Activated T-helper 1 cell treated with anti-CD3 and anti-CD28 coated beads, Interleukin-2, amount 50 U/mL, for 16 hours (primary cell): ENCODE measurements at places on chromosomes 4 and X.
A peak's percentile ranks its signal among the peaks of the same experiment; 100 is the strongest.

DNA sequence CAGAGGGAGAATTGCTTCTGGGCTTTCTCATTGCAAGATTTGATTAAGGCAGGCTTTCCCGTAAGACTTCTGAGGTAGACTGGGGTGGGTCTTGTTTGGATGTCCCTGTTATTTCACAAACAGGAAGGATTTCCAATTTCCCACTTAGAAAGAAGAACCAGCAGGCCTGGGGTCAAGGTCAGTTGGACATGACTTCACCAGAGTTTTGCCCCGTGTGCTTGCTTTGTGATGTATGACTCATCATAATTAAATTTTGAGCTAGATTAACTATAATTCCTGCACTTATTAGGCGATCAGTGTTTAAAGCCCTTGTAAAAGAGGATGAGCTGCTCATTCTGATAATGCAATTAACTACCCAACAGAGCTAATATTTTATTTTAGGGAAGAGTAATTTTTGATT, 32.8 kb upstream of the ARHGAP36 start:
- DNase-seq: no peak

DNA sequence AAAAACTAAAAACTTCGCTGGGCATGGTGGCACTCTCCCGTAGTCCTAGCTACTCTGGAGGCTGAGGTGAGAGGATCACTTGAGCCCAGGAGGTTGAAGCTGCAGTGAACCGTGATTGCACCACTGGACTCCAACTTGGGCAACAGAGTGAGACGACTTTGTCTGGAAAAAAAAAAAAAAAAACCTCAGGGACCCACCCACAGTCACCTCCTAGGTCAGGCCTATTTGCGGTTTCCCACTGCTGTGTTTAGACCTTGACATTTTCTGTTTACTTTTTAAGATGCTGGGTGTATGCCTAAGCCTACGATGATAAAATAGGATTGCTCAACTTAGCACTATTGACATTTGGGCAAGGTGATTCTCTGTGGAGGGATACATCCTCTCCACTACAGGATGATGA, 197.4 kb upstream of the TBL1X start:
- no peak for DNase-seq

GRCh38 chr4:3522326-3522640, 9.9 kb downstream of the LRPAP1 start:
- no peak for DNase-seq

DNA sequence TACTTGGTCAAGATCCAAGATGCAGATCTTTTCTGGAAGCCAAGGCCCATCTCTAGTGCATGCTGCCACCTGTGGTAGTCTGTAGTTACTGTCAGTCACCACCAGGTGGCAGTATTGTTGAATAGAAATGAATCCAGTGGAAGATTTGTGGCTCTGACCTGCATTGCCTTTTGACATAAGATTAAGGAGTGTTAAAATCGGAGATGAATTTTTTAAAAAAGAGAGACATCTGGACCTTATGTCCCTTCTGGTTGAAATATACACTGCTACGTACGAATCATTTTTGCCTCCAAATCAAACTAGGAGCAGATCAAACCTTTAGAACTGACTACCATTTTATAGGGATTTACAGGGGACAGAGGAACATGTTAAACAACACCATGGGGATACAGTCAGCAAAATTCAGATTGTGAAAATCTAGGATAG, 46.9 kb upstream of the RHOH start:
- peak; percentile 18 for DNase-seq

DNA sequence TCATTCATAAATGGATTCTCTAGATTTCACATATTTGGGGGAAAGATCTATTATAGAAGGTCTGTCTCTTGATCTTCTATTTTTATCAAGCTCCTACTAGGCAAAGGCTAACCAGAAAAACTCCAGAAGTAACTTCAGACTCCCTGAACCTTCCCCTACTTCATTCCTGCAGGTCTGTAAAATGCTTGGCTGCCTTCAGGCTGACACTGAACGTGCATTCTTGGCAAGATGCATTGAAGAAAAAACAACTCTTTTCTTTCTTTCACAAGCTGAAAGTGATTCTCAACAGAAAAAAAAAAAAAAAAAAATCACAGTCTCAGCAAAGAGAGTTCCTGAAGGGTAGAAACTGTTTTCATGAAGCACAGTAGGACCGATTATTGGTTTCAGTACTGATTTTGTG, 12.7 kb downstream of the OPHN1 start:
- DNase-seq: no peak

DNA sequence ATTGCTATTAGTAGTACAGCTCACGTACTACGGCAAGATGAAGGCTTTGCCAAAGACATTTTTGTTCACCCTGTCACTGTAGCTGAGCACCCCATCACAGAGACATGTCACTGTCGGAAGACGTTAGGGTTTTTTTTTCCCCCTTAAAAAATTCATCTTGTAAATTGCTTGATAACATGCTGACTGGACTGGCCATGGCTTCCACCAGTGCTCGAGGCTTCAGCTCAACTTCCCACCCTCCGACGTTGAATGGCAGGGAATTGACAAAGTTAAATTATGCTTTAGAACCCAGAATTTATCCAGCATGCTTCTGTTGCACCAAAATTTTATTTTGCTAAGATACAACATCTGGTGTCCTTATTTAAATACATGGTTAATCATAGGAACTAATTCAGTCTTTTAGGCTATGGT, 707 bp upstream of the OTUD4 start:
- DNase-seq: no peak

DNA sequence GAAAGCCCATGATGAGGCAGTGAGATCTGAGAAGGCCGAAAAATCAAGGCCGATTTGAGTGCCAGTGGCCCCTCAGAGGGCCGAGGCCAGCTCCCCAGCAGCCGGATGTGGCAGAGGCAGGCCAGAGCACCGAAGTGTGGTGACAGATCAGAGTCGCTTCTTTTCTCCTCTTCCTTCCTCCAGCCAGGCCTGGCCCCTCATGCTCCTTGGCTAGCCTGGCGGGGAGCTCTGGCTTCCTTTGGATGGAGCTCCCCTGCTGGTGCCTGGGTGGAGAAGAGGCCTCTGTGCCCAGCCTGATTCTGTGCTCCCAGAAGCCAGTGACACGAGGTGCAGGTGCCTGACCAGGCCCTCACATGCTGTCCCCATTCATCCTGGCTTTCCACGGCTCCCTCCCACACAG, 127.2 kb upstream of the PABPC4L start:
- no peak for DNase-seq

DNA sequence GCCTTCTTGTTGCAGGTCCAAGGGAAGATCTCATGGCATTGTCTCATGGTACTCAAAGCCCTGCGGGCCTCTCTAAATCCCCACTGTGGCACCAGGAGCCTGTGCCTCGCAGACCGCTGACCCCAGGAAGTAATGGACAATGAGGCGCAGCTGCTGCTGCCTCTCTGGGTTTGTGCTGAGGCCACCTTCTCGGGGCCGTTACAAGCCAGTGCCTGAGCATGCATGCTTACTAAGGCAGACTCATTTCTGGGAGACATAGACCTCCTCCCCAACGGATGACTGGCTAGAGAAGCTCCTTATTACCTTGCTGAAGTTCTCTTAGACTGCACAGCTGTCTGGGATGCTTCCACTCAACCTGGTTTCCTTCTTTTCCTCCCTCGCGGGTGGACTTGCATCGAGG, 1.3 kb downstream of the BDH2 start:
- no peak for DNase-seq

DNA sequence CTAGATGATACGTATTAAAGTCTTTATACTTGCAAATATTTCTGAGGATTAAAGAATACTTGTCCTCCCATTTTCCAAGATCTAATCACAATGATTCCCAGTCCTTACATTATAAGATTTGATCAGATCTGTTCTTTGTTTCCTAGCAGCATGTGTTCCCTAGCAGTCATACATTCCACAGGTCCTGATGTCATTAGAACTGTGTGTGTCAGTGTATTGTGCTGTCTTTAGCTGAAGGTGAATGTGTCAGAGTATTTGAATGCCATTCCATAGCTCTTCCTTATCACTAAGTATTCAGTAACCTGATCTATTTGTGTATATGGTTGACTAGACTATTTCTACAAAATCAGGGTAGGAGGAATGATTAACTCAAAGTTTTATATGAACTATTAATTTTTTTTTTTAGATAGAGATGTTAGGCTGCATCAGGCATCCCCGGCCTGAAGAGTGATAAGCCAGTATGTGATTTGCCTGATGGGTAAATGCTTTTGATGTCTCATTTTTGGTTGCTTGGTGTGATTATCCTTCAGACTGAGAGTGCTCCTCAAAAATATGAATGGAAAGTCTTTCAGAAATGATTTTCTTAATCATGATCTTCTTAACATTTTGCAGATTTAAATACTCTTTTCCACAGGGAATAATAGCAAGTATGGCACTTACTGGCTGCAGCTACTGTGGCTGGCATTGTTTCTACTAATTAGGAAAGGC, 4.4 kb downstream of the ADGRL3 start:
- DNase-seq: no peak

GRCh38 chrX:45348296-45348695, 147.6 kb upstream of the DIPK2B start:
- DNase-seq: no peak

GRCh38 chr4:24794051-24794450, 1.3 kb upstream of the SOD3 start:
- DNase-seq: no peak
